ENCODE measurements at places on chromosomes 13 and 19. TPM values are rescaled to one million over a fixed set of nuclear protein-coding genes. Genes with fewer than 3 reads are reported as not detected.

DNA sequence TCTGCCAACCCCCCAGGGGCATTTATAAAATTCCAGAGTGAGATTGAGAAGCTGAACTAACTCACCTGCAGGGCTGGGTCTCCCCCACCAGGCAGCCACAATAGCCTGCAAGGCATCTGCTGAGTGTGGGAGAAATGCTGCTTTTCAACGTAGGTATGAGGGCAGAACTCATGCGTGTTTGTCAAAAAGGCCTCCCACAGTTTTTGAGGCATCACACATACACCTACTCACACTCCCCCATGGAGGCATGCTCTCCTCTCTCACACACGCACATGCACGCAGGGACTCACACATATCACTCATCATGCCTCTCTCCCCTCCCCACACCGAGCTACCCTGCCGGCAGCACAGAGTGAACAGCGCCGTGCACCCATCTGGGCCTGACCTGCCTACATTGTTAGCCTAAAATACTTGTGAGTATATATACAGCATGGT is 390.5 kb downstream of the FGF9 start:
- DNase-seq: no peak

DNA sequence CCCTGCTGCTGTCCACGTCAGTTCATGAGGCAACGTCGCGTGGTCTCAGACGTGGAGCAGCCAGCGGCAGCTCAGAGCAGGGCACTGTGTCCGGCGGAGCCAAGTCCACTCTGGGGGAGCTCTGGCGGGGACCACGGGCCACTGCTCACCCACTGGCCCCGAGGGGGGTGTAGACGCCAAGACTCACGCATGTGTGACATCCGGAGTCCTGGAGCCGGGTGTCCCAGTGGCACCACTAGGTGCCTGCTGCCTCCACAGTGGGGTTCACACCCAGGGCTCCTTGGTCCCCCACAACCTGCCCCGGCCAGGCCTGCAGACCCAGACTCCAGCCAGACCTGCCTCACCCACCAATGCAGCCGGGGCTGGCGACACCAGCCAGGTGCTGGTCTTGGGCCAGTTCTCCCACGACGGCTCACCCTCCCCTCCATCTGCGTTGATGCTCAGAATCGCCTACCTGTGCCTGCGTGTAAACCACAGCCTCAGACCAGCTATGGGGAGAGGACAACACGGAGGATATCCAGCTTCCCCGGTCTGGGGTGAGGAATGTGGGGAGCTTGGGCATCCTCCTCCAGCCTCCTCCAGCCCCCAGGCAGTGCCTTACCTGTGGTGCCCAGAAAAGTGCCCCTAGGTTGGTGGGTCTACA is 6.6 kb downstream of the FSTL3 start:
- DNase-seq: no peak

- DNase-seq: no peak
Measured at GRCh38 chr19:53892981-53893325, 11.0 kb downstream of the PRKCG start.

DNA sequence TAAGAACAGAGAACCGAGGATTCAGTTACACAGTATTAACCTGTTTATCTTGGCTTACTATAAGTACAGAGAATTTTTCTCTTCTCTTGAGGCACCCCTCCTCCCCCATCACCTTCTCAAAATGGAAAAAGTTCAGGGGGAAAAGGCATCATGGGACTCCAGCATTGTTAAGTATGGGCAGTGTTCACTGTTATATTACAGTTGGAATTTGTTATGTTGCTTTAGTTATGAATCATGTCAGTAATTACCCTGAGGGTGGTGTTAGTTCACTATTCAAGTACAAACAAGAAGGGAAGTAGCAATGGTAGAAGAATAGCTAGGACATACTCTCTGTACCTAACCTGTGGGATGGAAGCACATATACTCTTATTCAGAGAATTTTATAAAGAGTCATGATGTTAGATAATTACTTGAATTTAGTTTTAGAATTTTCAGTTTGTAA is 12.0 kb downstream of the LPAR6 start:
- DNase-seq: no peak

DNA sequence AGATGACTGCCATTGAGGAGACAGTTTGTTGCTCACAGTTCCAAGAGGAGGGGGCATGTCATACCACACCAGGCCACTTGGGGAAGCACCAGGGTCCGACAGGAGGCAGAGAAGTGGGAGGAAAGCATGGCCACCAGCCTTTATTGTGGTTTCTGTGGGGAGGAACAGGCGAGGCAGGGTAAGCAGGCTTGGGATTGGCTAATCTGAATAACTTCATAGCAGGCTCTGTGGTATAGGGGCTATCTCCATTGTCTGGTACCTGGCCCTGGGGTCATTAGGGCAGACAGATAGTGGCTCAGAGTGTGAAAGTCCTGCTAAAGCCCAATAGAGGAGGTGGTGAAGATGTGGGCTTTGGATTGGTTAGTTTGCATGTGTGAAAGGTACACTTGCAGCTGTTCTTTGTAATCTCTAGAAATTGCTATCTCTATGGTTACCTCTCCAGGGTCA is 35.5 kb downstream of the CBY2 start:
- DNase-seq: no peak

DNA sequence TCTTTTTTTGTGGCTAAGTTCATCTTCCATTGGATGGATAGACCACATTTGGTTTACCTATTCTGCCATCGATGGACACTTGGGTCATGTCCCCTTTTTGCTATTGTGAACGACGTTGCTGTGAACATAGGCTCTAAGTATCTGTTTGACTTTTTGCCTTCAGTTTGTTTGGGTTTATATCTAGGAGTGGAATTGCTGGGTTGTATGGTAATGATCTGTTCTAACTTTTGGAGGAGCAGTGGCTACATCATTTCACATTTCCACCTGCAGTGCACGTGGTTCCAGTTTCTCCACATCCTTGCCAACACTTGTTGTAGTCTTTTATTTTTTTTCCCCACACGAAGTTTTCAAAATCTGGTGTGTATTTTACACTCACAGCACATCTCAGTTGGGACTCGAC is 21.7 kb downstream of the BICRA start:
- no peak for DNase-seq

DNA sequence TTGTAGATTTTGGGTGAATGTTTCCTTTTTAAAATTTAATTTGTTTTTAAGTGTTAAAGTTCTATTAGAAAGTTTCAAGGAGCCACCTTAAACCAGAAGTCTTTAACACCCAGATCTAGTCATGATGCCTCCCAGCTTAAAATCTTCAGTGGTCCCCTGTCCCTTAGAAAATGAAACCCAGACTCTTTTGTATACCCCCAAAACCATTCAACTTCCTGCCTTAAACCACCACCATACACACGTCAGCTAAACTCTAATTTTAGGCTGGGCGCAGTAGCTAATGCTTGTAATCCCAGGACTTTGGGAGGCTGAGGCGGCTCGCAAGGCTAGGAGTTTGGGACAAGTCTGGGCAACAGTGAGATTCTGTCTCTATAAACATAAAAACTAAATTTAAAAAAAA is 37.9 kb downstream of the N4BP2L1 start:
- no peak for DNase-seq

DNA sequence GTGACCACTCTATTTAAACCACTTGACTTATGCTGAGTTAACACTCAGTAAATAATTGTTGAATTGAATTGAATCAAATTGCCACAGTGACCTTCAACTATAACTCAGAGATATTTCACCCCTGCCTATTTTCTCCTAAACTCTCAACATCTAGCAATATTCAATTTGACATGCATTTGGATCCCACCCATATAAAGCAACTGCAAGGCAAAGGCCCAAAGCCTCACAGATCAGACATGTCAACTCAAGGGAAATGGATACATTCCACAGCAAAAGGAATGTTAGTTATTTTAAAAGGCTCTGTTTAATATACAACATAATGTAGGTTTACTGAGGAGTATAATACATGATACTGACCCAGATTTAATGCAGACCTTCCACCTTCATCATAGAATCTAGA is 107.4 kb downstream of the KCTD12 start:
- DNase-seq: no peak

- DNase-seq: no peak
Measured at GRCh38 chr13:84962849-84963248, 836.4 kb downstream of the SLITRK6 start.

GRCh38 chr19:18203863-18204393 is at the start of gene RAB3A:
Gene RAB3A (minus strand): TSS chr19:18204042. CDS start chr19:18202740, 1,302 bp downstream.
- peak; percentile 98 for DNase-seq

DNA sequence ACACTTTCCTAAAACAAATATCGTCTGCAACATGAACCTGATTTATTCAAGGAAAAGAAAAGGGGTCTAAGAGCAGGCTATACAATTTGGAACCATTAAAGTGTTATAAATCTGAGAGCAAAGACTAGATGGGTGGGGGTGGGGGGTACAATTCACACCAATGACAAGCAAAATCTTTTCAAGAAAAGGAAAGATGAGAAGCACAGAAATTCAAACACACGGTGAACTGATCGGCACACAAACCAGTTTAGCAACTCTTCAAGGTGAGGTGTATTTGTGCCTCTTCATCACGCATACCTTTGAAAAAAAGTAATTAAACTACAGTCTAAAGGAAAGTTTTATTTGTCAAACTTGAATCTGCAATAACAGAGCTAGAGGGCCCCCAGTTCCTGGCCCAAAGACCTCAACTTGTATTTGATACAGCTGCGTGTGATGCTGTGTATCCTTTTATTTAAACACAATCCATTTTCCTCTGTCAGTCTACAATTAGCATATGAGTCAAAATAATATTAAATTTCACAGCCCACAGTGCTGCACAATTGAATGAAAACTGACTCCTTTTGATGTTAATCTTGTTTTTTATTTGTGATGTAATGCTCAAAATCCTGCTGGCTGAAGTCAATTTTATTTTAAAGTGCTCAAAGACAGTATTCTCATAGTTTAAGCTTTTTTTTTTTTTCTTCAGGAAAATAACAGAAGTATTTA is 14.2 kb downstream of the EFNB2 start:
- no peak for DNase-seq

DNA sequence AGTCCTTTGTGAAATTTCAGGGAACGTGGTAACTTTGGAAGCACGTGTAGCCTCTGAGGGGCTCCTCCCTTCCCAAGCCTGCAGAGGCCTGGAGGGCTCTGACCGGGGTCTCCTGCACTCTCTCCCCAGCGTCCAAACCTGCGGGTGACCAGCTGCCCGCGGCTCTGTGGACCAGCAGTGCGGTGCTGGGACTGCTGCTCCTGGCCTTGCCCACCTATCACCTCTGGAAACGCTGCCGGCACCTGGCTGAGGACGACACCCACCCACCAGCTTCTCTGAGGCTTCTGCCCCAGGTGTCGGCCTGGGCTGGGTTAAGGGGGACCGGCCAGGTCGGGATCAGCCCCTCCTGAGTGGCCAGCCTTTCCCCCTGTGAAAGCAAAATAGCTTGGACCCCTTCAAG is 2.7 kb upstream of the TPGS1 start:
- DNase-seq: no peak

DNA sequence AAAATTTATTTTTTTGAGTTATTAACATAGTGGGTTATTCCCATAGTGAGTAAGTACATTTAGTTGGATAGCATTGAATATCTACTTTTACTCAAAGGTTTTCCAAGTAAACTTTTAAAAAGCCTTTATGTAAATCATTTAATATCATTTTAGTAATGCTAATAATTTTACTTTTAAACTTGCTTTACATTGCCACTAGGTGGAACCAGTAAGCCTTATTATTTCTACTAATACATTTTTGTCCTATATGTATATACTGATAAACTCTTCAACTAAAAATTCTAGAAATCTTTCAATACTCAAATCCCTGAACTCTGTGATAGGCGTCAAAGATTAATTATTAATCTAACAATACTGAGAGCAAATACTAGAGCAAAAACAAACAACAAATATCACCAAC is 1709.2 kb upstream of the PCDH20 start:
- no peak for DNase-seq

DNA sequence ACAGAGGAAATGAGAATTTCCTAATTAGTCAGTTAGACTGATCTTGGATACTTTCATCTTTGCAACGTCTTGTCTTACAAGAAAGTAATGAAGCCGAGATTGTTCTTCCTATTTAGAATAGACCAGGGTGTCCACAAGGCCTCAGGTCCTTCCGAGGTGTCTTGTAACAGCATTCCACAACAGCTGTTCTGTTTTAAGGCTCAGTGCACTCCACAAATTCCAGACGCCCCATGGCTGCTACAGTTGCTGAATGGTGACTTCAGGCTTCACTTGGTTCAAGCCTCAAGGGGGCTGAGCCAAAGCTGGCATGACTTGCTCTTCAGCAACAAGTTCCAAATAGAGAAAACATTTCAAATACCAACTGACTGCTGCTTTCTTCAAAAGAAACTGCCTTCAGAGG is 143.4 kb downstream of the SHISA2 start:
- no peak for DNase-seq

DNA sequence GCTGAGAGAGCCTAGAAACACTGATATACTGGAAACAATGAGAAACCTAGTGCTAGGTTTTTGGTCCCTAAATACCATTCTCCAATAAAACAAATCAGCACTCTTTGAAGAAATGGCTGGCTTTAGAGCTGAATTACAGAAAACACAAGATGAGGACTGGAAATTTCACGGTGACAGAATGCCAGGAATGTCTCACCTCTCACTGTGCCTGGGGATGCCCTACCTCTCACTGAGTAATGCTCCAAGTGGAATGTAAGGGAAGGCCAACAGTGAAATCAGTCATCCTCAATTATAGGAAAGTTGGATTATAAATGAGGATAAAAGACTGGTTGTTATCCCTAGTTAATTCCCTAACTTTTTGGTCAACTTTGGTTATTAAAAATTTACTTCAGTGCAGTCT is 259.0 kb downstream of the NALCN start:
- no peak for DNase-seq

GRCh38 chr13:101490406-101491015 is 38.0 kb downstream of the ITGBL1 start:
- no peak for DNase-seq

GRCh38 chr13:50144246-50145160 is 129.3 kb downstream of the KCNRG start:
- no peak for DNase-seq

- no peak for DNase-seq
Measured at GRCh38 chr13:70841240-70842061, 733.2 kb upstream of the KLHL1 start.

DNA sequence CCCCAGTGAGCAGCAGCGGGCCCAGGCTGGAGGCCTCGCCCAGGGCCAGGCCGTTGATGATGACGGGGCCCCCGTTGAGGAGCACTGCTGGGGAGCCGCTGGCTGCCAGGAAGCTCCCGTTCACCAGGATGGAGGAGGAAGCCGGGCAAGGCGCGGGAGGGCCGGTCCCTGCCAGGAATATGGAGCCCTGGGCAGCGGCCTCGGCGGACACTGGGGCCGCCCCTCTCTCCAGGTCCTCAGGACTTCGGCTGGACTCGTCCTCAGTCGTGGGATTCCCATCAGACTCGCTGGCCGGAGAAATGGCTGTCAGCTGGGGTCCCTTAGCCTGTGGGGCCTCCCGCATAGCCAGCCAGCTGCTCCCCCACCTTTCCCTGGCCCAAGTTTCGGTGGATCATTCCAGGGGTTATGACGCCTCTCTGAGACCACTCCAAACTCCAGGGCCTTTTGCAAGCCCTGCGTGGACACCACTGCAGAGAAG is 2.1 kb downstream of the SIX5 start:
- no peak for DNase-seq

REEP6 gene
- total RNA-seq: 9.2 TPM

BEST2 gene
- total RNA-seq: not detected

ADGRE2 gene
- total RNA-seq: 0.21 TPM

MCOLN1 gene
- 28.0 TPM for total RNA-seq

TNFSF11 gene
- not detected for total RNA-seq

SLITRK5 gene
- 0.08 TPM for total RNA-seq

Data from Panc1 (cell line).